ENCODE measurements at places on chromosomes 1 and 21. TPM values are rescaled to one million over a fixed set of nuclear protein-coding genes. Genes with fewer than 3 reads are reported as not detected.
A peak's percentile ranks its signal among the peaks of the same experiment; 100 is the strongest.

LDLRAD2 gene
- not detected for polyA plus RNA-seq

TNFRSF9 gene
- 0.27 TPM for polyA plus RNA-seq

ANXA9 gene
- polyA plus RNA-seq = not detected

MX2 gene
- polyA plus RNA-seq = 0.10 TPM

ACTL8 gene
- polyA plus RNA-seq = not detected

NTNG1 gene
- polyA plus RNA-seq = not detected

PGLYRP3 gene
- polyA plus RNA-seq = not detected

SYNC gene
- polyA plus RNA-seq = 3.5 TPM

OR6N1 gene
- polyA plus RNA-seq = not detected

DNA sequence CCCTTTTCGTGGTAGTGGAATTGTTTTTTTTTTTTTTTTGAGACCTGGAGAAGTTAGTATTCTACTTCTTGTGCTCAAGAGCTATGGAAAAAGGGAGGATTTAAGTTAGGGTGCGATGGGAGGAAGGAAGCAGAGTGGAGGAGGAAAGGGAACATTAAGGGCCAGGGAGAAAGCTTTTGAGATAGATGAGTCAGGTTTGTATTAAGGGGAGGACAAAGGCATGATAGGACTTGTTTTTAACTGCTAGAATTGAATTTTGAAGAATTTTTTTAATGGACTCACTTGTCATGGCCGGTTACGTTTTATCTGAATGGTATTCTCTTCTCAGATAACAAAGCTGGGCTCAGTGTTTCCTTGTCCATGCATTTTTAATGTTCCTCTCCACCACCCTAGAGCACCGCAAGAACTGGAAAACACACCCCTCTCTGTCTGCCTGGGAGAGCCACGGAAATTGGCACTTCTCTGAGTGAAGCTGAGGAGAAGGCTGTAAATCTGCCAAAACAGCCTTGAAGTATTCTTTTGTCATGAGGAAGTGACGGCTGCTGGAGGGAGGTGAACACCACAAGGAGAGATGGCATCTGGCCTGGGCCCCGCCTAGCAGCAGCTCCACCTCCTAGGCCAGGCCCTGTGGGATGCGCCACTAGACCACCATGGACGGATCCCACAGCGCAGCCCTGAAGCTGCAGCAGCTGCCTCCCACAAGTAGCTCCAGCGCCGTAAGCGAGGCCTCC lies 3.5 kb downstream of the NIPAL3 start:
- DNase-seq = no peak

GRCh38 chr1:61447968-61448430 lies 276.9 kb downstream of the TM2D1 start:
- no peak for DNase-seq

- DNase-seq = peak; percentile 65
Measured at GRCh38 chr1:244836135-244836521, 670 bp downstream of the COX20 start.

- DNase-seq = no peak
Measured at GRCh38 chr1:178898401-178898800, 27.5 kb upstream of the ANGPTL1 start.

DNA sequence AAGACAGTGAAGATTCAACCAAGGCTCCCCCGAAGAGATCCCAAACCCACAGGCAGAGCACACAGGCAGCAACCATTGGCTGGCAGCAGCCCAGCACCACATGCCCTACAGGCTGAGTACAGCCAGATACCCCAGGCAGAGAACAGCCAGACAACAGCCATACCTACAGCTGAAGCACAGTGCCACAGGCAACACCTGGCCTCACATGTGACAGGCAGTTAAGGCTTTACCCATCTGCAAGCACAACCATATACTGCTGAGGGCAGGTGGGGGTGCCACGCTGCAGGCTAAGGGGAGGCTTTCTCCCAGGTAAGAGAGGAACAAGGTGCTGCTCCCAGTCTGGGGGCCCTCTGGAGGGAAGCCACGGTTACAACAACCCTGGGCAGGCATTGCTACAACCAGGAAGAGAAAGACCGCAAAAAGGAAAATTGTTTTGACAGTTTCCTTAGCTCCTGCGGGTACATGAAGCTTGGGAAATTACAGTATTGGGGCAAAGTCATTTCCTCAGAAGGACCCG lies 12.3 kb downstream of the CHIT1 start:
- DNase-seq = no peak

GRCh38 chr1:109653306-109653705 lies 2.6 kb upstream of the GSTM4 start:
- DNase-seq = no peak

DNA sequence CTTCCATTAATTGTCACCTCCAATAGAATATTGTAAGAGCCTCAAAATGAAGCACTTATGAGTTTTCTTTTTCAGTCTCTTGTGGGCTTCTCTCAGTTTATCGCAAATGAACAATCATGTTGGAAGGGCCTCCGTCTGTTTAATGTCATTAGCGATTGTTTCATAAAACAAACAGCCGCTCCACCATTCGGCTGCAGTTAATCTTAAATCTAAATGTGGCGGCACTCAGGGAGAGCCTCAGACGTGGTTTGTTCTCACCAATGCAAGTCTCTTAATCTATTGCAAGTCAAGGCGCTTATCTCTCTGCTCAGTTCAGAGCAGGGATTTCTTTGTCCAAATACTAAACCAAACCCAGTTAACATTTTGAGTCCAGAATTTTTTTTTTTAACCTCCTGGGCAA lies 34.9 kb upstream of the ESRRG start:
- no peak for DNase-seq

DNA sequence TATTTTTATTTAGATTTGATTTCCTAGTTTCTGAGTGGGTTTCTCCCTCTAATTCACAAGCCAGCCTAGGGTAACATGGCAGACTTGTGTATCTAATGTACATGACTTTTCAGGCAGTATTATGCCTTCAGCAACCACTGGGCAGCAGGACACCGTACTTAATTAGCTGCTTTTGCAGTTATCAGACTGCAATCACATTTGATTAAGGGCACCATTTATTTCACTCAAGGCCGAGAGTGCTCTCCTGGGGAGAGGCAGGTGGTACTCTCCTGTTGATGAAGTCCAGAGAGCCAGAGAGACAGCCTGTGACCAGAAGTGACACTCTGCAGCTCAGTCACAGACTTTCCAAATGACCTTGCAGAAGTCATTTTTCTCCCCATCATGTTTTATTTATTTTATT lies 18.7 kb downstream of the CYYR1 start:
- no peak for DNase-seq

DNA sequence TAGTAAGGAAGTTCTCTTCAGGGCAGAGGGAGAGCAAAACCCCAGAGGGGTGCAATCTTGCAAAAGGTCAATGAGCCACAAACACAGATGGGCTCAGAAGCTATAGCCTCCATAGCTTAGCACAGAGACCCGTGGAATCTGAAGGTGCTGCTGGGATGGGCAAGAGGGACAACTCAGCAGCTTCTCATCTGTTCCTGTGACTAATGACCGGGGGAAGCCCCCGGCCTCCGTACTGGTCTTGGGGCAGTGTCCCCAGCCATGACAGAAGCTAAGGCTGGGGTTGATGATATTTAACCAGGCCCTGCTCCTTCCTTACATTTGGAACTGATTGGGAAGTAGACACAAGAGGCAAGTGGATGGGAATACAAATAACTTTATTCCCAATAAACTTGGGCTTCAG lies 19.1 kb downstream of the EXOC8 start:
- no peak for DNase-seq

GRCh38 chr1:95415146-95415545 lies 181.1 kb downstream of the RWDD3 start:
- DNase-seq = no peak

DNA sequence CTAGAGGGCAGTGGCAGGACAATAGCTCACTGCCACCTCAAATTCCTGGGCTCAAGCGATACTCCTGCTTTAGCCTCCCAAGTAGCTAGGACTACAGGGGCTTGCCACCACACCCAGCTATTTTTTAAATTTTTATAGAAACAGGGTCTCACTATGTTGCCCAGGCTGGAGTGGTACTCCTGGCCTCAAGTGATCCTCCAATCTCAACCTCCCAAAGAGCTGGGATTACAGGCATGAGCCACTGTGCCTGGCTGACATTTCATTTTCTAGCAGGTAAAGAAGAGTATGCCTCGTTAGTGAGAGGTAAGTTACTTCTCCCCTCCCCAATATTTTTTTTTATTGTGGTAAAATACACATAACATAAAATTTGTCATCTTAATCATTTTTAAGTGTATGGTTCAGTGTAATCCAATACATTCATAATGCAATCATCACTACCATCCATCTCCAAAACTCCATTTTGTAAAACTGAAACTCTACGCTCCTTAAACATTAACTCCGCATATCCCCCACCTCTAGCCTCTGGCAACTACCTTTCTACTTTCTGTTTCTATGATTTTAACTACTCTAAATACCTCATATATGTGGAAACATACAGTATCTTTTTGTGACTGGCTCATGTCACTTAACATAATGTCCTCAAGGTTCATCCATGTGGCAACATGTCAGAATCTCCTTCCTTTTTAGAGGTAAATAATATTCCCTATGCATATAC lies 22.4 kb downstream of the ZZZ3 start:
- DNase-seq = no peak

DNA sequence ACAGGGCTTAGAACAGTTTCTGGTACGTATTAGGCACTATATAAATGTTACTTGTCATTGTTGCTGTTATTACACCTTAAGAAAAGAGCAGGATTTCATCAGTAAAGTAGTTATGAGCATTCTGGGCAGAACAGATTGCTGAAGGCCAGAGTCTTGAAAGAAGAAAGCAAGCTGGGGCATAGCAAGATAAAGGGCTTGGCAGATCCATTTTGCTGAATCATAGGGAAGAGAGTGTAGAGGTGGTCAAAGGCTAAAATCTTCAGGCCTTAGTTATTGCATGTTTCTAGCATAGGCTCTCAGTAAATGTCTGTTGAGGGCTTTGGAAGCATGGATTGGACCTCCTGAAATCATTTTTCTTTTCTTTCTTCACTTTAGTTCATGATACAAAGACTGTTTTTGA lies 67.5 kb downstream of the PLA2G4A start:
- no peak for DNase-seq

DNA sequence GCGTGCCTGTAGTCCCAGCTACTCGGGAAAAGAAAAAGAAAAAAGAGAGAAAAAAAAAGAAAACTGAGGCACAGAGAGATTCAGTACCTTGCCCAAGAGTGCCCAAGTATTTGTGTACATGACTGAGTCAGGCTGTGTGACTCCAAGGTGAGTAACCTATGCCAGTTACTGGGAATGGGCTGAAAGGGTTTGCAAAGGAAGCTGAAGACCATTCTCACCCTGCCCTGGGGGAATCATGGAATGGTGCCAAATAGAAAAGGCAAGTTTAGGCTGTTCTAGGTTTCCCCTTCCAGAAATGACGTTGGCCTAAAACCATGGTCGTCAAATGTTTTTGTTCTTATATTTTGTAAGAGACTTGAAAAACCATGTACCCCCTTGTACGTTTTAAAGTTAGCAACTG lies 37.9 kb upstream of the LRIG2 start:
- no peak for DNase-seq

- DNase-seq = no peak
Measured at GRCh38 chr1:108129999-108130398, 70.1 kb downstream of the SLC25A24 start.

DNA sequence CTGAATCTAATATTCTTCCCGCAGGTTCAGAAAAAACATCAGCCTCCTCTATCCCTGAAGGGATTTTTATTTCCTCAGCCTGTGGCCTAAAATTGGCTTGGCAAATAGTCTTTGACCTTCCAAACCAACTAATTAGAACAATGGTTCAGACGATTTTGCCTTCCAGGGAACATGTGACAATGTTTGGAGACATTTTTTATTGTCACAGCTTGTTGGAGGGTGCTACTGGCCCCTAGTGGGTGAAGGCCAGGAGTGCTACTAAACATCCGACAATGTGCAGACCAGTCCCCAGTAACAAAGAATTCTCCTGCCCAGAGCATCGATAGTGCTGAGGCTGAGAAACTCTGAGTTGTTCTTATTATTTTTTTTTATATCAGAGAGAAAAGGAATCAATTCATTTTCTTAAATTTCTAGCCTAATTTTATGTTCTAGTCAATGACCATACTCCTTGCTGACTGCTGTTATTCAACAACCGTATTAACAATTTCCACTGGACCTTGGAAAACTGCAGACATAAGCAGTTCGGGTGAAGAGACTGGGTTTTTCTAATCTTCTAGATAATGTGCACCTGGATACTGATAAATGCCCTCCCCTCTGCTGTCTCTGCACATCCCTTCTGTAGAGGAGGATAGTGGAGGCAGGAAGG lies 280.7 kb downstream of the LMX1A start:
- peak; percentile 24 for DNase-seq

DNA sequence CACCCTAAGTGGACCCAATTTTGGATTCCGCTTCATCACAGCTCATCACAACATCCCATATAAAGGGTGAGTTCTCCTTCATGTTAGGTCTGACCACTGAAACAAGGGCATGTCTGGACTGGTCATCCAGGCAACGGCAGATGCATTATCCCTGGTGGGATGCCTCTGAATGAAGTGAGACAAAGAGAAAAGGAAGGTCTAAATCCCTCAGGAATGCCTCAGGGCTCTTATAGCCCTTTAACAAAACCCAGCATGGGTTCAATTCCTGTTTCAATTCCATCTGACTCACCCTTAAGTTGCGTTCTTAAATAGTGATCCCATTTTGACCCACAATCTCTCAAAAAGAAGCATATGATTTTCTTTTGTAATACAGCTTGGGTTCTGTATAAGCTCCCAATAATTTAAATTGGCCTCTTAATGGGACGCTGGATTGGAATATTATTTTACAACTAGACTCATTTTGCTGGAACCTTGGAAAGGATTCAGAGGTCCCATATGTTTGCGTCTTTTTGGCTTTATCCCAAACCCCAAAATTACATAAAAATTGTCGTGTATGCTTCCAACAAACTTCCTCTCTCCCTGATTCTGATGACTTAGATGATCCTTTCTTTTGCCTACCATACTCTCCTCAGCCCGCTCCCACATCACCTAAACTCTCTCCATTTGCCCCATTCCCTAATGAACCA lies 287.4 kb upstream of the ZP4 start:
- DNase-seq = no peak

GRCh38 chr1:234544087-234544579 lies 65.2 kb upstream of the TARBP1 start:
- peak; percentile 98 for DNase-seq

DNA sequence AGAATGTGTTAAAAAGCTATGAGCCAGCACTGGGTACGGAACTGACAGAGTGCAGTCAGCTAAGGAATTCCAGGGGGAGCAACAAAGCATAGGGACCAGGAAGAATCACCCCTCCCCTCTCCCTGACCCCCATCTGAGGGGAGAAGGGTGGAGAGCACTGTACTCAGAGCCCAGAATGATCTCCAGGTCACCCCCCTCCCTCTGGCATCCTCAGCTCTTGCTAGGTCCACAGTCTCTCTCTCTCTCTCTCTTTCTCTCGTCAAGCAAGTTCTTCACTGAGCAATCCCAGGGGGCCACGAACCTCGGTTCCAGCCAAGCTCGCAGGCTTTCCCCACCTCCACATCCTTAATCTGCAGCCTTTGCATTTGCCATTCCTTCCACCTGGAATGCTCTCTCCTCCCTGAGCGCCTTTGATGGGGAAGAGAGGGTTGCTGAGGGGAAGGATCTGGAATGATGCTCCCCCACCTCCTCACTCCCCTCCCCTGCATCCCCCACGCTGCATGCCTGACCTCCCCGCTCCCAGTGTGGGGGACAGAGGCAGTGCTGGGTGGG lies 6.7 kb upstream of the WASF2 start:
- no peak for DNase-seq

GRCh38 chr1:66175098-66175497 lies 358.9 kb upstream of the SGIP1 start:
- DNase-seq = no peak

GRCh38 chr1:90133133-90133532 lies 138.2 kb downstream of the ZNF326 start:
- DNase-seq = peak; percentile 35

Data from endothelial cell of umbilical vein (primary cell).